Sciatic nerve (tissue), 2 donors: ENCODE measurements at places on chromosomes 11 and 22.

GRCh38 chr11:92596596-92597317 lies 372.1 kb downstream of the FAT3 start:
- no peak for DNase-seq

DNA sequence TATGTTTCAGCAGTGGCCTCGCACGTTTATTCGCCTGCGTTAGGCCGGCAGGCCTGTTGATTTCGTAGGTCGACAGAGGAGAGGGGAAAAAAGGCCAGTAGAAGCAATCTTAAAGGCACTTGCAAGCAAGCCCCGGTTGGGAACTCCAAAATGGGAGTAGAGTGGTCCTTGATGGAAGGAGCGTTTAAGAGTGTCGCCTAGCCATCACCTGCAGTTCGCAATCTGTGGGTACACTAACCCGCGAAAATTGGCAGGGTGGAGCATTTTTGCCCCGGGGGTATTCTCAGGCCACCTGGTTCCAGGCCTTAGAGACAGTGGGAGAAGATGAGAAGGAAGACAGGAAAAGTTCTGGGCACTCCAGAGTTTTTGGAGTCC lies 1.1 kb downstream of the EWSR1 start:
- DNase-seq: no peak

GRCh38 chr11:7320306-7320705 lies 68.6 kb downstream of the SYT9 start:
- no peak for DNase-seq

- no peak for DNase-seq
These were observed 119.0 kb downstream of the SLC17A6 start for GRCh38 chr11:22456993-22457762.

- DNase-seq: peak; percentile 26
These were observed 186.1 kb downstream of the DSCAML1 start for GRCh38 chr11:117610901-117611300.
